ENCODE measurements at places on chromosomes 3 and 15. TPM values are rescaled to one million over a fixed set of nuclear protein-coding genes. Genes with fewer than 3 reads are reported as not detected.

LRTM1 gene
- not detected for total RNA-seq

ZSCAN29 gene
- 12.1 TPM for total RNA-seq

NCBP2 gene
- total RNA-seq = 48.1 TPM

DNA sequence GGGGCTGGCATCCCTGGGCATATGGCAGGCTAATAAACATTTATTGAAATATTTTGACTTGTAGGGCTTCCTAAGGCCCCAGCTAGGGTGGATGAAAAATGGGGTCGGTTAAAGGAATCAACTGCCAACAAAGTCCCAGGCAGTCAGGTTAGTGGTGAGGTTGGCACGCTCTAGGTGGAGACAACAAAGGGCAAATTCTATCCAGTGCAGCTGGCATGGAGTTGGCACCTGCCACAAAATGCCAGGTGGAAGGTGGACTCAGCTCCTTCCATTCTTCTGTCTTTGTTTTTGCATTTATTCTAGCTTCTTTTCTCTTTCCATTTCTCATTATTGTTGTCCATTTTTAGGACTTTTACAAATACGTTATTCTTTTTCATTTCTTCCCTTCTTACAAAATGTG lies 31.0 kb downstream of the LCMT2 start:
- DNase-seq = no peak

DNA sequence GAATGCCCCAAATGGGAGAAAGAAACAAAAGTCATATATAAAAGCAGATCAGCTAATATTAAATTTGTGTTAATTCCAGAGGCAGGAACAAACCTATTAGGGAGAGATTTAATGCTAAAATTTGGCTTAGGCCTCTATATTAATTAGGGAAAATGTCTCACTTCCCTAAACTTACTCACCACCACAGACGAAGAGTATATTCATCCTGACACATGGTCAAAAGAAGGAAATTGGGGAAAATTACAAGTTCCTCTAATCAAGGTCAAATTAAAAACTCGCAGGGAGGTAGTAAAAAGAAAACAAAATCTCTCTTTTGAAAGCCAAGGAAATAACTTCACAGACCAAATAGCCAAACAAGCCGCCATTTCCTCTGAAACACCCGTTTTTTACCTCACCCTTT lies 32.2 kb downstream of the GRM2 start:
- no peak for DNase-seq

DNA sequence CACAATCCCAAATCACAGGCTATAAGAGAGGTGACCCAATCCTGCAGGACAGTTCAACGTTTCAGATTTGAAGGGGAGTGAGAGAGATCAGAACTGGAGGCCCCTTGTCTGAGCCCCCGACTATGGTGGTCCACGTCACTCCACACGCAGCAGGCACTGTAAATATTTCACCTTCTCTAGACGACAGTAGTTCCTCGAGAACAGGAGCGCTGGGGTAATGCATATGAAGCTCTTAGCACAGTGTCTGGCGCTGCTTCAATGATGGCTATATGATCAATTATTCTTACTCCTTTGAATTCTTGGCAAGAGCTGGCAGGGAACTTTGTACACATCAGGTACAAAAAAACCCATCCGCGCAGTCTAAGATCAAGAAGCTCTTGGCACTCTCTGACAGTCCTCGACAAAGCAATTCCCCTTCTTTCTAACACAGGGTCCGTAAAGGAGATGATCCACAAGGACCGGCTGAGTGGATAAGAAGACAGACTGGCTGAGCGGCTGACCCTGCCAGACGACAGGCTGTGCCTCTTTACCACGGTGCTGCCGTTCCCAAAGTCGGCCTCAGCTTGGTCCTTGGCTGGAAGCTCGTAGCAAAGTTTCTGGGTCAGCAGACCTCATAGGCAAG lies 522 bp upstream of the NRROS start:
- no peak for DNase-seq

Measured in heart right ventricle (tissue), 16 donors.